NCI-H524 (cell line): ENCODE measurements at places on chromosomes 12 and 14.

DNA sequence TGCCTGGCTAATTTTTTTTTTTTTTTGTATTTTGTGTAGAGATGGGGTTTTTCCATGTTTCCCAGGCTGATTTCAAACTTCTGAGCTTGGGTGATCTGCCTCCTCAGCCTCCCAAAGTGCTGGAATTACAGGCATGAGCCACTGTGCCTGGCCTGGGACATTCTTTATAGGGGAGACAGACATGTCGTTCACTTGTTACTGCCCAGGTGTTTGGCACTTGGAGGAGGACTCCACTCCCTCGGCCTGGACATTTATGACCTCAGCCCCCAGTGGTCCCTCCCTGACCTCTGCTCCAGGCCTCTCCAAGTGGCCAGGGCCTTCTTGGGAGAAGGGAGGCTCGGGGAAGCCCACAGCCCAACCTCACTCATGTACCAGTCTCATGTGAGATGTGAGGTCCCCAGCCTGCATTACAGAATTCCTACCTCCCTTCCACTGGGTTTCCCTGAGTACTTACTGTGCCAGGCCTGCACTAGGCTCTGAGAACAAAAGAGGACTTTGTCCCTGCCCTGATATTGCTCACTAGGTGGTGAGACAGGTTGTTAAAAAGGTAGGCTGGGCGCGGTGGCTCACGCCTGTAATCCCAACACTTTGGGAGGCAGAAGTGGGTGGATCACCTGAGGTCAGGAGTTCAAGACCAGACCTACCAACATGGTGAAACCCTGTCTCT lies 9.7 kb upstream of the POP5 start:
- no peak for DNase-seq

DNA sequence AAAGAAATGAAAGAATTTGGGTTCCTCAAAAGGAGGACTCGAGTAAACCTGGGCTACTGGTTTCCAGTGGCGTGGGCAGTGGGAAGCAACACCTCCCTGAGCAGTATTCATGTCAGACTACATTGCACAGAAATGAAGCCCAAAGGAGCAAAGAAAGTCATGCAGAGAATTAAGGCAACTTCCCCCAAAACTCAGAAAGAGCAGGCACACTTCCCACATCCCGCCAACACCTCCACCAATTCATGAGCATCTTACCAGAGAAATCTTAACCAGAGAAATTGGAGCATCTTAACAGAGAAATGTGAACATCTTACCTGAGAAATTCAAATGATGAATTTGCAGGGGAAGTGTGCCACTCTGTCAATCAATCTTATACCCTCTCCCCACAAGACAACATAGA lies 36.7 kb downstream of the SLC8A3 start:
- no peak for DNase-seq

GRCh38 chr14:93543766-93544165 lies 113.0 kb downstream of the UNC79 start:
- no peak for DNase-seq

GRCh38 chr12:33649992-33650391 lies 210.4 kb upstream of the SYT10 start:
- DNase-seq, result no peak

GRCh38 chr14:65936342-65936975 lies 523.9 kb downstream of the FUT8 start:
- DNase-seq, result no peak

GRCh38 chr12:122097927-122098756 lies 19.6 kb downstream of the MLXIP start:
- DNase-seq, result peak; percentile 51

GRCh38 chr14:54647378-54647777 lies 80.5 kb downstream of the SAMD4A start:
- DNase-seq, result no peak

DNA sequence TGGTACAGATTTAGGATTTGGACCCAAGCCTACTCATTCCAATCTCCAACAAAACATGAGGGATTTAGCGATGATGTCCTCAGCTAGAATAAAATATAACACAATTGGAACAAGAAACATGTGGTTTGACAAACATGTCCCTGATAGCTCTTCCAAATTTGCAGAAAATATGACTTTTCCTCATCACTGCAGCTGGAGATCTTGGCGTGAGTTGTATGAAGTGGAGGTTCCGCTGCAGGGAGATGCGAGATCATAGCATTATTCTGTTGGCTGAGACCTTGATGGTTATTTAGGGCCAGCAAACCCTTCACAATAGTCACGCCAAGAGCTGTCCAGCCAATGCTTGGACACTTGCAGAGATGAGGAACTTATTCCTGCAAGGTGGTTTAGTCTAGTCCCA lies 413.4 kb upstream of the TBX3 start:
- no peak for DNase-seq

DNA sequence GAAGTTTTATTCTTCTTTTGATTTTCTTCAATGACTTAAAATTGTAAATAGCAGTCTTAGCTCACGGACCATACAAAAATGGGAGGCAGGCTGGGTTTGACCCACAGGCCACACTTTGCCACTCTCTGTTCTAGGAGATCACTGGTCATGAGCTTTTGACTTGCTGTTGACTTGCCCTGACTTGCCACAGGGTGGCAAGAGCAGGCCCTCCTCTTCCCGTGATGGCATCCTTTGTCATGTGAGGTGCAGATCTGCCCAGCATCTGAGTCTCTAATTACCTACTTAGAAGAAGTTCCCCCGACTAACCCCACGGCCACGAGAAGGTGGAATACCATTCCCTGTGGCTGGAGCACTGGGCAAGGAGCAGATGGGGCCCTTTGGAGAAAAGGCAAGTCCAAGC lies 81.0 kb upstream of the SCAF11 start:
- DNase-seq, result no peak

- peak; percentile 22 for DNase-seq
Measured at GRCh38 chr12:56645201-56645716, 525 bp downstream of the ATP5F1B start.

- no peak for DNase-seq
Measured at GRCh38 chr12:66190519-66191370, 1.7 kb downstream of the IRAK3 start.

DNA sequence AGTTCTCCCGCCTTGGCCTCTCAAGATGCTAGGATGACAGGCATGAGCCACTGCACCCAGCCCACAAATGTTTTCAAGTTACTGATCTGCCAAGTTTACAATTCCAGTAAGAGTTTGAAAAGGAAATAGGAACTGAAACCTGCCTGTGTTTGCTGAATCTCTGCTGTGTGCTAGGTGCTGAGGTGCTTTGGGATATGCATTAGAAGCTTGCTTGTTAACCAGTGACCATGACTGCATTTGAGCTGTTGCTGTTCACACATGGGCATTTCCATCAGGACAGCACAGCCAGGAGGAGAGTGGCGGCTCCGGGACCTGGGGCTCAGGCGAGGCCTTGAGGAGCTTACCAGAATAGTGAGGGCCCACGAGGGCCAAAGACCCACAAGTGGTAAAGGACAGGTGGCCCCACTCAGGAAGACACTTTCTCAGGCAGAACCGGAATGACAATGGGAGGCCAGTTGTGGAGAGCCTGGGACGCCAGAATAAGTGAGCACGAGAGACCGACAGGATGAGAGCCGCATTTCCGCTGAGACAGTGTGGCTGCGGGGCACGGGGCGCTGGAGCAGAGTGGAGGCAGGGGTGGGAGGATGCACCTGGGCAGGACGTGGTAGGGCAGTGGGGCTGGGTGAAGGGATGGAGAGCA lies 54.5 kb upstream of the MMP17 start:
- DNase-seq, result no peak

DNA sequence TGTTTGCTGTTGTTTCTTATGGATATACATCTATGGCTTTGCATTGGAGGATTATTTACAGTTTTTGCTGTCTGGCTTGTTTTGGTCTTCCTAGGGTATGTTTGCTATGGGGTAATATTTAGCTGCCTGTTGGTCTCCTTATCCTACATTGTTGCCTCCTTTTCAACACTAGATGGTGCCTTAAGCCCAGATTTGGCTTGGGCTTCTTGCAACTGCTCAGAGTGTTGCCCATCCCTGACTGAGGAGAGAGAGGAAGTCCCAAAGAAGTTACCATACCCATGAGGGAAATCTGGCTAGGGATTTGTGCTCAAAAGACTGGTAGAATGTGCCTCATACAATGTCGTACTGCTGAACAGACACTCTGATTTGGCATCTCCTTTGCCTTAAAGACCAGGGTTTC lies 94.6 kb upstream of the MUCL1 start:
- DNase-seq, result peak; percentile 64

- no peak for DNase-seq
Measured at GRCh38 chr12:115461401-115461800, 777.4 kb upstream of the TBX3 start.

DNA sequence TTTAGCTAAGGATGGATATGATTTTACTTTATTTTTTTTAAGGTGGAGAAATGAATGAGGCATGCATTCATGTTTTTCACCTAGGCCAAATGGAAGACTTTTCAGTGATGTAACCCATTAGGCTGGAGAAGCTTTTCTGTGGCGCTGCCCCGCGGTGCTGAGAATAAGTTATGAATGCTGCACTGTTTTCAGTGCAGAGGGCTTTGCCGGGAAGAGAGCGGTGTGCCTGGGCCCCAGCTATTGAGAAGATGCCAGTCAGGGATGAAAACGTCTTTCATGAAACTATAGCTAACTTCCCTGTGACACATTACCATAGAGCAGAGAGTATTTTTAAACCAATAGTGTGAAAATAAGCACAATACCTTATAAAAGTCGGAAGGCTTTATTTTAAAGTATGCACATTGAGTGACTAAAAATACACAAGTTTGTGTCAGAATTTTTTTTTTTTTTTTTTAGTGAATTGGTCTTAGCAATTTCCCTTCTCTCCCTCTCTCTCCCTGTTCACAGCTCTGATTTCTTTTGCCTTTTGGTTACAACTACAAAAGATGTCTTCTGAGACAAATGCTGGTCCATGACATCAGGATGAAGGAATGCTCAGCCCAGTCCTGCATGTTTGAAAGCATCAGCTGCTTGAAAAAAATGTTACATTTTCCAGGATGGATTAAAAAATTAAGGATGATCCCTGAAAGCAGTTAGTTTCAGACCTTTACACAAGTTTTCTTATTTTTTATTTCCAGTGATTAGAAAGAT lies 48.3 kb downstream of the NPAS3 start:
- no peak for DNase-seq
